Neural progenitor cell (in vitro differentiated cells): ENCODE measurements at places on chromosomes 4 and X. TPM values are rescaled to one million over a fixed set of nuclear protein-coding genes. Genes with fewer than 3 reads are reported as not detected.

GRCh38 chr4:121177246-121178137 is 13.4 kb upstream of the TNIP3 start:
- peak; percentile 30 for DNase-seq

DNA sequence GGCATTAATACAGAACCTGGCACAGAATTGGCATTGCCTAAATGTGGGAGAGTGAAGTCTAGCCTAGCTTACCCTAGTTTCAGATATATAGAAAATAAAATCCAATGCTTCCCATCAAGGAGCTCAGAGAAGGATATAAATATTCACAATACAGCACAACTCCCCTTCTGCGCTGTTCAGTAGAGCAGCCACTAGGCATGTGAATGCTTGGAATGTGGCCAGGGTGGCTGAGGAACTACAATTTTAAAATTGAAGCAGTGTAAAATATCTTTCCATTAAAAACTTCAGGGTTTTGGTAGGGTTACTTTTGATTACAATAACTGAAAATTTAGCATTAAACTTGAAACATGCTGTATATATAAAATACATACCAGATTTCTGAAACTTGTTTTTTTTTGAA is 19.5 kb downstream of the ZNF518B start:
- no peak for DNase-seq

GRCh38 chr4:78666830-78667258 is 109.3 kb upstream of the BMP2K start:
- no peak for DNase-seq

- no peak for DNase-seq
These were observed 10.0 kb upstream of the PSAPL1 start for GRCh38 chr4:7444731-7445130.

DNA sequence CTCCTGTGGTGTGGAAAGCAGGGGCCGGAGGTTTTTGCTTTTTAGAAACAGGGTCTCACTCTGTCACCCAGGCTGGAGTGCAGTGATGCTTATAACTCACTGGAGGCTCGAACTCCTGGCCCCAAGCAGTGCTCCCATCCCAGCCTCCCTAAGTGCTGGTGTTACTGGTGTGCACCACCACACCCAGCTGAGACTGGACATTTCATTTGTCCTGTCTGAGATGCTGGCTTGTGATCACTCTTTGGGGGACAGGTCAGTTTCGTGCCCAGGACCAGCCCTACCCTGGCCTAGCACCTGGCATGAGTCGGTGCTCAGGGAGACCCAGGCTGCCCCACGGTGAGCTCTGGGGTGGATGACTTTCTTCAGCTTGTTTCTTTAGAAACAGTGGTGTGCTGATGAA is 11.3 kb downstream of the PSAPL1 start:
- no peak for DNase-seq

Gene TLR6
- total RNA-seq: 0.06 and 0.07 TPM in 2 replicates

GRCh38 chr4:28488021-28488420 is 1627.4 kb downstream of the STIM2 start:
- DNase-seq: no peak

Gene GLOD5
- not detected in 2 replicates for total RNA-seq

- no peak for DNase-seq
These were observed 5.6 kb downstream of the NYX start for GRCh38 chrX:41452565-41453356.

DNA sequence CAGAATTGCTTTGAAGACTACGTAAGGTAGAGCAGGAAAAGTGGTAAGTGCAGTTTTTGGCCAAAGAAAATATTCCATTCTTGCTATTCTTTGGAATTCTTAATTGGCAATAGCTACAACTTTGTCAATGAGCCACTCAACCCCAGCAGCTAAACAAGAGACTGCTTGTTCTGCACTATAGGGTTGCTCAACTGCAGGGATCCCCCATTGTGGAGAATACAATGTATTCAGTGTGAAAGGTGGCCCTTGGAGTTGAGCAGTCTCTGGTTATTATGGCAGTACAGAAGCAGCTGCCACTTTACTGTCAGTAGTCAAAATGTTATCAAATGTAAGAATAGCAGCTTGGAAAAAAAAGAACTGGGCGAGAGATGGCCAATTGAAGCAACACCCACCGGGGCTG is 808.7 kb downstream of the CENPC start:
- DNase-seq: peak; percentile 63

Gene FDCSP
- total RNA-seq: not detected in 2 replicates

DNA sequence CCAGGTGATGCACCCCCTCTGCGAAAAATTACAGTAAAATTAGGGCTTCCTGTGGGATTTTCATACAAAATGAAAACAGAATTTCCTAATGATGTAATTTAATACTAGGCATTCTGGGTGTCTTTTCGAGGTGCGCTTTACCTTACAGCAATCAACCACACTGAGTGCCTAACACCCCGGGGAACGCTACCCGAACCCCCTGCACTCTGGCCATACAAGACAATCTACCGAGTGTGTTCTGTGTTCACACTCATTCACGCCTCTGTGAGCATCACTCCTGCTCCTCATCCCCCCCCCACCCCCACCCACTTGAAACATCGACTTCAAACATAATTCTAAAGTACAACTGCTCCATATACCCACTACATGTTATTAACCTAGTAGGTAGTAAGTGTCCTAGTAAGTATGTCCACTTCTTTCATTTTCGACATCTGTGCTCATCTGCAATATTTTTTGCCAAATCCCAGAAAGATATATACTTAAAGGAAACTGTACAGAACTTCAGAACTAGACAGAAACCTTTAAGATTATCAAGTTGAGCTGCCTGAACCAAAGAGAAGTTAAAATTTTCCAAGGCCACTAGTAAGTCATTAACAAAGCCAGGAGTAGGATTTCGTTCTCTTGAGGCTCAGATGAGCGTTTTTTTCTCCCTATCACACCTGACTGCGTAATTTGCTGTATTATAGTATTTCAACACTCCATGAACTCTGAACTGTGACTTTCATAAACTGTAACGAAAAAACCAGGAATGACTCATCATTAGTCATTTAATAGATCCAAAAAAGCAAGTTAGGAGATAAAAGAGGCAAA is 80.0 kb downstream of the FAT1 start:
- no peak for DNase-seq

- no peak for DNase-seq
These were observed 64.4 kb downstream of the SHROOM3 start for GRCh38 chr4:76499461-76499860.

DNA sequence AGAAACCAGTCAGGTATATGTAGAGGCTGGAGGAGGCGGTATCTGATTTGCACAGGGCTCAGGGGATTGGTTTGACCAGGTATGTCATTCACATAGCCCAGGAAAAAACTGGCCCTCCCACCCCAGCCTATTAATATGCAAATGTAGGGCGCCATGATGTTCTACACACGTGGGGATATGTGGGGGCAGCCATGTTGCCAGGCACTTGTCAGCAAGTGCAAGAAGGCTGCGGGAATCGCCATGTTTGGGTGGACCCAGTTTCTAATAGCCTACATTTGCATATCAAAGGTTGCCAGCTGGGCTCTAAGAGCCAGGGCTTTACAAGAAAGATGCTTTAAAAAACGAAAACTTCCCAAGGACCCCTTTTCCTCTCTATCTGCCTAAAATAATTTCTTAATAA is 335.1 kb downstream of the SMARCA1 start:
- peak; percentile 6 for DNase-seq

DNA sequence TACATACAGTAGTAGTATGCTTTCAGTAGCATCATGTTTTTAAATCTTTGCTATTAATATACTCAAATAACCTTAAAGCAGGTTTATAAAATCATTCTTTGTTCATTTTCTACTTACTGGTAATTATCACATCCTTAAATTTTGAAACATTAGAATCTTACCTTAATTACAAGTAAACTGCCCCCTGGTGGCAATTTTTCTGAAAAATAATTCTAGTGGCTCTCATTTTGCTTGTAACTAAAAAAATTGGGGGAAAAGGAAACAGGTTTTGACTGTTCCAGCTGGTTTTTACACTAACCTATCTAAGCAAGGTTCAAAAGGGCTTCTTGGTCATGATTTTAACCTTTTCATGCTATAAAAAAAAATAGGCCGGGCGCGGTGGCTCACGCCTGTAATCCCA is 18.5 kb upstream of the DCAF4L1 start:
- peak; percentile 29 for DNase-seq

Gene PRAF2
- total RNA-seq: 0.30 and 11.0 TPM in 2 replicates

DNA sequence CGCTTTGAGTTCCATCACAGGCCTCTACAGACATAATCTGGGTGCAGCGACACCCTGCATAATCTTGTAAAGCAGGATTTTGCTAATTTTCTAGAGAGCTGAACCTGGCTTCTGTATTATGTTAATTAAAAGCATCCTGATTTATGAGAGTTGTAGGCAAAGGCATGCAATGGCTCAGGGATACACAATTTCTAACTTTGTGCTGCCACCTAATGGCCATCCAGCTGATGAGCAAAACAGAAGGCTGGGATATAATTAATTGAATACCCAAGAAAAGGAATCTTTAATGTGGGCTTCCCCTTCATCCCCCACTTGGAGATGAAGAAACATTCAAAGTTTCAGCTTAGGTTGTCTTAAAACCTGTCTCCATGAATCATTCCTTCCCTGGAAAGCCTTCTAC is 78.1 kb downstream of the BMP15 start:
- DNase-seq: peak; percentile 53

DNA sequence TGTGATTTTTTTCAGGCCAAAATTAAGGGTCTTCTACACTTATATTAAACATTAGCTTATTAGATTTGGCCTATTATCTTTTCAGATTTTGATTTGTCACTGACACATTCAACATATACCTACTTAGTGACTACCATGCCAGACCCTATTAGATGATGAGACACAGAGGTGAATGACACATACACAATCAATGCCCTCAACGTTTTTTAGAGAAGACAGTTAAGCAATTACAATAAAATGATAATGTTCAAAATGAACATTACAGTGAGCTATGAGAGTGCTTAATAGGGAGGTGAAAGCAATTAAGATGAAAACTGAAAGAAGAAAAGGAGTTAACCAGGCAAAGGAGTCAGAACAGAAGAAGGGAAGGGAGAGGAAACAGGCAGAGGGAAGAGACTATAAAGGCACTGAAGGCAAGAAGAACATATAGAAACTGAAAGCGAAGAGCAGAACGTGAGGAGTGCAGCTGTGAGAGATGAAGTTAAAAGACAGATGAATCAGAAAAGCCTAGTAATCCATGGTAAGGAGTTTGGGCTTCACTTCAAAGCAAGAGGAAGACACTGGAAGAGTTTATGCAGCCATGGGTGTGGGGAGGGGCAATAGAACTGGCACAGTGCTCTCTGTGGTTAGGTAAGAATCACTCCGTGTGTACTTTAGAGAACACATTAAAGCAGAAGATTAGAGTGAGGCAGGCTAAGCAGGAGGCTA is 119.0 kb downstream of the REELD1 start:
- DNase-seq: no peak

GRCh38 chr4:18691431-18692200 is 670.1 kb upstream of the LCORL start:
- DNase-seq: peak; percentile 9

Gene RASL11B
- 6.8 and 10.1 TPM in 2 replicates for total RNA-seq

Gene NALF2
- total RNA-seq: 1.6 and 3.2 TPM in 2 replicates

Gene ADGRG4
- not detected in 2 replicates for total RNA-seq

GRCh38 chr4:54189140-54189539 is 40.0 kb upstream of the PDGFRA start:
- no peak for DNase-seq

Gene MAGEA4
- total RNA-seq: not detected in 2 replicates

DNA sequence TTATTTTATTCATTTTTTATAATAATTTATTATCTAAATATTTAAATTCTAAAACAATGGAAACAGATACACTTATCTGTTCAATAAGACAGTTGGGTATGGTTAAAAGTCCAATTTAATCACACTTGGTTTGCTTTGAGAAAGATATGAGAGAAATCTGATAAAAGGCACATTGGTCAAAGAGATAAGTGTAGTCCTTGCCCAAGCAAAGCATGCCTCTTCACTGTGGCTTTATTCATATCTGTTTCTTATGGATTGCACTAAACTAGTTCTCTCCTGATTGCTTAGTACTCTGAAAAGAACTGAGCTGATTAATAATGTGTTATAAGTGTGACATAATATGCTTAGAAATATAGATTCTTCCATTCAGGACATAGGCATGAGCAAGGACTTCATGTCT is 39.8 kb downstream of the CXCL1 start:
- DNase-seq: no peak

GRCh38 chr4:4499438-4500123 is 42.3 kb downstream of the STX18 start:
- DNase-seq: no peak

- DNase-seq: peak; percentile 94
These were observed 317.2 kb downstream of the TENM3 start for GRCh38 chr4:182560358-182560757.

DNA sequence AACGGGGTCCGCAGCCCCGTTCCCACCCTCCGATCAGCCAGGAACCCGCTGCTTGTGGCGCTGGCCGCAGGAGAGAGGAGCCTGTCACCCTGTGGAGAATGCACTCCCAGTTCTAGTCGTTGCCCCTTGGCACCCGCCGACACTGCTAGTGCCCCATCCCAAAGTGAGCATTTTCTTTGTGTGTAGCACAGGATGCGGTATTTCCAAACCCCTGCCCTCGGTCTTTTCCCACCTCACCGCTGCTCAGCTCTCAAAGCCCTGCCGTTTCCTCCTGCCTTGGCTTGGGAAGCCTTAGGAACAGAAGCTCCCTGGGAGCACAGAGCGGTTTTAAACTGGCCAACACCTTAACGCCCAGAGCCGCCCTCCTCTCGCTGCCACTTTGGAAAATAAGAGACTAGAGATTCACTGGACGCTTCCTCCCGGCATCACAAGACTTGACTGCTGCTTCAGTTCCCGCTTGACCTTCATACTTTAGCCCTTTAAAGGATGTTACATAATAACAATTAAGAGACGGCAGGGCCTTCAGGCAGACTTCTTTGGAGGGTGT is 772 bp downstream of the CYP4V2 start:
- peak; percentile 63 for DNase-seq

DNA sequence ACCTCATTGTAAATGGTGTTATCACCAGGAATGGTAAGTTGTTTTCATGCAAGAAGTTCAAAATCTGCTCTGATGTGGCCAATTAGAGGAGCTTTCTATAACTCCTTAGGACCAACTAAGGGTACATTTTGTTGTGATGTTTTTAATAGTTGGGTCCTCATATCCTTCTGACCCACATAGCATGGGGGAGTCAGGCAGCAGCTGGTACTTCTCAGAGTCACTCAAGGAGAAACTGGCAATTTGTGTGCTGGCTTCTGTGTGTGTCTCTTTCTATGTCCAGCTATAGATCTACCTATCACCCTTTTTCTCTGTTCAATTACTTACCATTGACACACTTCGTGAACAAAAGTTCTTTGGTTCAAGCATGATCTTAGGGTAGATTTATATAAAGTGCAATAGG is 194.3 kb upstream of the TENM3 start:
- no peak for DNase-seq

Gene CNKSR2
- total RNA-seq: 54.5 and 60.4 TPM in 2 replicates

Gene CPE
- 43.6 and 47.4 TPM in 2 replicates for total RNA-seq

DNA sequence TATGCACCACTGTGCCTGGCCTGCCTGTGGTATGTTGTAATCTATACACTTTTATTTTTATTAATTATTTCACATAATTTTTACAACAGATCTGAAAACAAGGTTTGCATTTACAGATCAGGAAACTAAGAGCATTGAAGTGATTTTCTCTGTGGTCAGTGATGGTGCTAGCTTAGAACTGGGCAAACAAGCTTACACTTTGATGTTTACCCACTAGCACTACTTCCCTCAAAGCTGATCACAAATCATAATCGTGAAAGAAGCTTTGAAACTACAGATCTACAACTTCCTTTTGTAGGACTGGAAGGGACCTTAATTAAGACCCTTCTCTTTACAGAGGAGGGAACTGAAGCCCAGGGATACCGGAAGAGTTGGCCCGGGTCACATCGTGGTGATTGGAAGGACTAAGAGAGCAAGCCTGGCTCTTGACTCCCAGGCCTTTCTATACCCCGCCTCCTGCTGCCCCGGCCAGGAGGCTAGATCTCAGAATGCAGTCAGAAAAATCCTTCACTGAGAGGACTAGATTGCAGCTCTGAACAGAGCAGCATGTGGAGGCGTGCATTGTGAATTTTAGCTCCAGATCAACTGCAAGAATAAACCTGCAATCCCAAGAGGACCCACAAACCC is 93.7 kb upstream of the ZNF827 start:
- DNase-seq: no peak
